ENCODE measurements at places on chromosomes 3 and 15. TPM values are rescaled to one million over a fixed set of nuclear protein-coding genes. Genes with fewer than 3 reads are reported as not detected.

Gene CHRNA7
- total RNA-seq: 1.6 TPM

Gene IFT57
- total RNA-seq: 40.4 TPM

Gene FAM3D
- total RNA-seq: 1.8 TPM

Gene GPR62
- total RNA-seq: 0.20 TPM

Gene SEMA6D
- total RNA-seq: 13.9 TPM

Gene KNG1
- not detected for total RNA-seq

Gene CLDN16
- total RNA-seq: 0.69 TPM

Gene BUB1B
- total RNA-seq: 17.6 TPM

All from skin of body (tissue), 3 donors.